GM12878 (cell line): ENCODE measurements at places on chromosomes 7 and 10.

DNA sequence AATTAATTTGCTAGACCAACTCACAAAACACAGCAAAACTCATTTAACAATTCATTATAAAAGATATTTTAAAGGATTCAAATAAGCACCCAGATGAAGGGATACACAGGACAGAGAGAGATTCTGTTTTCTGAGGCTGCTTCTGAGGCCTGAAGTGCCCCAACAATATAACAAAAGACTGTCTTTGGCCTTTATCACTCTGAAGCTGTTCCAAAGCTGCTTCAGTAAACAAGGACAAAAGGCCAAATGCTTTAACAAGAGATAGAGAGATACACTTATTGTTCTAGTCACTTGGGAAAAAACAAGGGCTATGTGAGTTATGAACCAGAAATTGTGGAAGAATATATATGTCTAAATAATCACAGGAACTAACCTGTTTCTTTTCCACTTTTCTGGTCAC is 223.7 kb downstream of the CXCL12 start:
- no peak for DNase-seq

DNA sequence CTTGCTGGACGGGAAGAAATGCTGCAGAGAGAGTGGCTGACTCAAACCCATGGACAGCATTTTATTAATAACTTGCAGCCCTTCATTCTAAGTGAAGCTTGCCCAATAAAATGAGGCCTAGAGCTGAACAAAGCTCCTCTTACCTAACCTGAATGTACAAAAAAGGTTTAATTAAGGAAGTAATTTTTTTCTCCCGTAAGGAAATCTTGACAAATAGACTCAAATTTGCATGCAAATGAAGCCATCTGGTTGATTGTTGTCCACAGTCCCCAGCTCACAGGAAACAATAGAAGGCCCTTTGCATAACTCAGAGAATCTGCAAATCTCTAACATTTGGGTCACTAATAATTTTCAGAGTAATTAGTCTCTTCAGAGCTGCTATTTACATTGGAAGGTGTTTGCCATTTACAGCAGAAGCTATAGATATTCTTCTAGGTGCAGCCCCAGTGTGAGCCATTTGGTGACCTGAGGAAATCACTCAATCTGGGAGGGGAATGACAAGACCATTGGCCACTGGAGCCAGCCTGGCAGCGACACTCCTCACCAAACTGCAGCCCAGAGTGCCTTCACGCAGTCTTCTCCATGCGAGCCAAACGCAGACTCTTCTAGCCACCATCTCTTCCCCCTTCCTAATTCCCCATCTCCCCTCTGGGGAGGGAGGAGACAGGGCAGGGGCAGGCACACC is 483.0 kb upstream of the C7orf33 start:
- DNase-seq, result no peak

GRCh38 chr7:87934699-87935383 is 790 bp downstream of the ADAM22 start:
- no peak for DNase-seq

DNA sequence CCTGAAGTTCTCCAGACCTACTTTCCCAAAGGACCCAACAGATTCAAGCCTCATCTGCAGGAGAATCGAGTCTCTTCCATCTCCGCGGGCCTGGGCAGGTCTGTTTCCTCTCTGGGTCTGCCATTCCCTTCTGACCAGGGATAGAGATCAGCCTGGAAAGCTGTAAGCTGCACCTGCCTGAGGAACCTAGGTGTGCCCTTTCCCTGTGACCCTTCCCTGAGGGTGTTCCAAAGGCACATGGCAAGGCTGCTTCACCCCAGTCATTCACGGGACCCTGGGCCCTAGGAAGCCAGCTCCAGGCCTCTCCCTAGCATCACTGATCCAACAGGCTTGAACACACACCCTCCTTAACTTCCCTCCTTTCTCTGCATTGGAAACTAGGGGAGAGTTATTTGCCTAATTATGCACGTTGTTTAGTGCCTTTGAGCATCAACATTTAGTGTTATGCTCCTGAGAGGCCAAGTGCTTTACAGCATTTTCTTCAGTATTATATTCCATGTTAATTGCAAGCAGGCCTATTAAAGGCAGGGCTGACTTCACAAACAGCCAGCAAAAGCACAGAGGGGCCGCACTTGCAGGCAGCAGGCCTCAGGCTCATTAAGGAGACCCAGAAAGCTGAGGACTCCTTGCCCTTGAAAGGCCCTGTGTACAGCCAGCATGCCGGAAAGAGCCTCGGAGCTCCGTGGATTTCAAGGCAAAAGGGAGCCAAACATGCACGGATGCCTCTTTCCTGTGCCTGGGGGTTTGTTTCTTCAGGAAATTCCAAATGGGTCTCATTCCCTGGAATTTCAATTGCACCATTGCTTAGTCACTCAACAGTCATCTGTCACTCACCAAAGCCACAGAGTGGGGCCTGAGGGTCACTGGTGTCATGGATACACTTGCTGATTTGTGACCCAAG is 91.0 kb upstream of the FAM20C start:
- DNase-seq, result no peak

- no peak for DNase-seq
Measured at GRCh38 chr10:8829592-8829991, 775.1 kb downstream of the GATA3 start.

GRCh38 chr10:83881661-83882060 is 257.6 kb upstream of the GHITM start:
- no peak for DNase-seq

DNA sequence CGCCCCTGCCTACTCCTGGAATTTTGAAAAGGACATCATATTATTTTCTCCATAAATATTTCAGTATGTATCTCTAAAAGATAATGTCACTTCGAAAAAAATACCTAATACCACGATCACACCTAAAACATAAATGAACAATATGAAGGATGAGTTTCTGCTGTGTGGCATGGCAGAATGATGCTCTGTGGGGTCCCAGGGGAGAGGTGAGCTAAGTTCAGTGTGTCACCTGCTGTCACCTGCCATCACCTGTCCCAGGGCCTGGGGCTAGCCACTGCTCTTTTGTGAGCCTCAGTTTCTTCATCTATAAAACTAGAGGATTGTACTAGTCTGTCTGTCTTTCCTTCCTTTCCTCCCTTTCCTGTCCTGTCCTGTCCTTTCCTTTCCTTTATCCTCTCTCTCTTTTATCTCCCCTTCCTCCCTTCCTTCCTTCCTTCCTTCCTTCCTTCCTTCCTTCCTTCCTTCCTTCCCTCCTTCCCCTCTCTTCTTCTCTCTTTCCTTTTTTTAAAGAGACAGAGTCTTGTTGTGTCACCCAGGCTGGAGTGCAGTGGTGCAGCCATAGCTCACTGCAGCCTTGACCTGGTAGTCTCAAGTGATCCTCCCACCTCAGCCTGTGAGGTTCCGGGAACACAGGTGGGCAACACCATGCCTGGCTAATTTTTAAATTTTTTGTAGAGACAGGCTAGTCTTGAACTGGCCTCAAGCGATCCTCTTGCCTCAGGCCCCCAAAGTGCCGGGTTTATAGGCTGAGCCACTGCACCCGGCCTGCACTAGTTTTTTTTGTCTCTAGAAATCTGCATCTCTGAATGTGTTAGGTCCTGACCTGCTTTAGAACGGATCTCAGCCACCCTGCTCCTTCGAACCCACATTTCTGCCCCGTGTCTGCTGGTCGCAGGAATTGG is 43.1 kb downstream of the CUX1 start:
- no peak for DNase-seq

DNA sequence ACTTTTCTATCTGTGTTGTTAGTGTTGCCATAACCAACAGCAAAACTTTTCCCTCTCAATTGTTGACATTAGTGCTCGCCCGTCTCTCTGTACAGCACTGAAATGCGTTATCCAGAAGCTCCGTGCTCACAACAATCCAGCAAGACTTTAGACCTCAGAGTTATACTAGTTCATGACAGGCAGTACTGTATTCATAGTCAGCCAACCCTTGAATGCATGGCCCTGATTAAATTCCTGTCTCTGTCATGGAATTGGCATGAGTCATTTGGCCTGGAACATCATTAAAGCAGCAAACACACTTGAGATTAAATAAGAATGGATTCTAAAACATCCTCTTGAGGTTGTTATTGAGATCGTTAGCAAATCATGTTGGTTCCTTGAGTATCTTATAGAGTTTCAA is 405.5 kb upstream of the C7orf33 start:
- DNase-seq, result no peak

GRCh38 chr7:139915268-139915863 is 86.3 kb downstream of the TBXAS1 start:
- DNase-seq, result no peak

- no peak for DNase-seq
Measured at GRCh38 chr10:132502544-132503300, 34.9 kb upstream of the INPP5A start.

- DNase-seq, result no peak
Measured at GRCh38 chr10:132303361-132304115, 4.2 kb downstream of the STK32C start.

GRCh38 chr7:74173074-74173473 is 1.1 kb upstream of the EIF4H start:
- no peak for DNase-seq

DNA sequence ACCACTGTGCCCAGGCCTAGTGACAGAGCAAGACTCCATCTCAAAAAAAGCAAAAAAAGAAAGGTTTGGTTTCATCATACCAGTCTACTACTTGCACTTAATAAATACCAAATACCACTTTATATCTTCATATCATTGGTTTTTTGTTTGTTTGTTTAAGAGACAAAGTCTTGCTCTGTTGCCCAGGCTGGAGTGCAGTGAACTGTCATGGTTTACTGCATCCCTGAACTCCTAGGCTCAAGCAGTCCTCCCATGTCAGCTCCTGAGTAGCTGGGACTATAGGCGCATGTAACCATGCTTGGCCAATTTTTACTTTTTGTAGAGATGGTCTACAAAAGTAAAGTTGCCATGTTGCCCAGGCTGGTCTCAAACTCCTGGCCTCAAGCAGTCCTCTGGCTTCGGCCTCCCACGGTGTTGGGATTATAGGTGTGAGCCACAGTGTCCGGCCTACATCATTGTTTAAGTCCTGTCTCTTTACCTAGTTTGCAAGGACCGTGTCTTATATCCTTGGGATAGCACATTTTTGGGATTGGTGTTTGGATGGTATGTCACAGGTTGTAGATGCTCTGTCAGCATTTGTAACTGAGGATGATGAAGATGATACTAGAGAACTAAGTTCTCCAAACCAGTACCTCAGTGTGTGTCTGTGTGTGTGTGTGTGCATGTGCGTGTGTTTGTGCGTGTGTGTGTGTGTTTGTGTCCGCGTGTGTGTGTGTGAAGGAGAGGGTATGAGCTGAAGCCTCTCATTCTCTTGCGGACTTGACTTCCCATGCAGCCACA is 9.3 kb downstream of the LMTK2 start:
- DNase-seq, result no peak
